ENCODE measurements at places on chromosomes 1 and 21.
A peak's percentile ranks its signal among the peaks of the same experiment; 100 is the strongest.

DNA sequence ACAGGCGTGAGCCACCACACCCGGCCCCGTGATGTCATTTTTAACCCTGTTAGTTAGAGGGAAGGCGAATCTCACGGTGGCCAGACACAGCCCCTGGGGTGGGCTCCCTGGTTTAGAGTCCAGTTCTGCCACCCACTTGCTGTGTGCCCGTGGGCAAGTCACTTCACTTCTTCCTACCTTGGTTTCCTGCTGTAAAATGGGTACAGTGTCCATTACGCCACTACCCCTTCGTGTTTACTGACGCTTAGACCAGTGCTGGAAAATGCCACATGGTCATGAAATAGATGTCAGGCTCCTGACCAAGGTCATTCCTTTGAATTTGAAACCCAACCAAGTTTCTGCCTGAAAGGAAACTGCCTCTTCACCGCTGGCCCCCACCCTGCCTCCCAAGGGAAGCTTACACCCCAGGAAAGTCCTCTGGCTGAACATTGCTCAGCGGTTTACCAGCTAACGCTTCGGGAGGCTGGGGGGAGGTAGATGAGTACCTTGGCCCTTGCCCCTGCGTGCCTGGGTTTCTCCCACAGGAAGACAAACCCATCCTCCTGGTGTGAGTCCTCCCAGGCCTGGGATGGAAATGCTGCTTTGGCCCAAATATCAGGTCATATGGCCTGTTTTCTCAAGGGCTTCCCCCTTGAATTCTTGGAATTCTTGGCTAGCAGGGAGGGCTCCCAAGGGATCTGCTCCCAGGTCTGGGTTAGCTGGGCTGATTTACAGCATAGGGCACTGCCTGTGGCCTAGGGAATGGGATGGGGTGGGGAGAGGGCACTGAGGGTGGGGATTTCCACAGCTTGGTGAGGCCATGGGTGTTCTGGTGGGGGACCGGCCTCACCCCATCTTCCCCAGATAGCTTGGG is 7.6 kb upstream of the AADACL4 start:
- DNase-seq: no peak

DNA sequence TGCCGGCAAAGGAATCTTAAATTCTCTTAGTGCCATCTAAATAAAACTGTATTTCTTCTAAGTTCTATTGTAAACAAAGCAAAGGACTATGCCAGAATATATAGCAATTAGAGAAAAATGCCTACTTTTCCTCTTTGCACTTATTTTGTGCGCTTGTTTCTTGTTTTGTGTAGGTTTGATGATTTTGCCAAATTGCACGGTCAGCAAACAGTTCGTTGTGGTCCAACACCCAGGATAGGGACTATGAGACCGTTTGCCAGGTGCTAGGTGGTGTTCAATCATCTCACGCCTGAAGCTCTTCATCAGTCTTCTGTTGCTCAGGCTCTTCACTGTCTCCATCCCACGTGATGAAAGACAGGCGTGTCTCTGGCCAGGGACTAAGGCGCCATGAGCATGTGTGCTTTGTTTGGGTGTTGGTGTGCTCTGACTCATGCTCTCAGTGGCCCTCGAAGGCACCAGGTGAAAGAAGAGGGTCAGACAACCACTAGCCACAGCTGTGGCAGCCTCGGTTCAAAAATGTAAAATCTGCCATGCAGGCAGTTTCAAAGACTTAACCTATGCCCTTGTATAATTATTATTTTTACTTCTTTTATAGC is 36.9 kb upstream of the KCNE1 start:
- no peak for DNase-seq

DNA sequence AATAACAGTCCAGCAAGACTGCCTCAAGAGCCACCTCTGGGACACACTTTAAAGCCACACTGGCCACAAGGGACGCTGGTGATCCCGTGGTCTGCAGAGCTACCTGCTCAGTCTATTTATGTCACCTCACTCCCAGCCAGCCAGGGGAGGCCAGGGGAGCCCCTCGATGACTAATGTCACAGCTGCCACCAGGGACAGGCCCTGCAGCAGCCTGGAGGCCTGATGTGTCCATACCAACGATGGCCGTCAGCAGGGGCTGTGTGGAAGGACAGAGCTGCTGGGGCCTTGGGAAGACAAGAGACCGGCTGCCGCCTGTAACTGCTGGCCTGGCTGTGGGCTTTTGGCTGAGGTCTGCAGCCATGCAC is 71.0 kb downstream of the SIK1 start:
- DNase-seq: no peak

DNA sequence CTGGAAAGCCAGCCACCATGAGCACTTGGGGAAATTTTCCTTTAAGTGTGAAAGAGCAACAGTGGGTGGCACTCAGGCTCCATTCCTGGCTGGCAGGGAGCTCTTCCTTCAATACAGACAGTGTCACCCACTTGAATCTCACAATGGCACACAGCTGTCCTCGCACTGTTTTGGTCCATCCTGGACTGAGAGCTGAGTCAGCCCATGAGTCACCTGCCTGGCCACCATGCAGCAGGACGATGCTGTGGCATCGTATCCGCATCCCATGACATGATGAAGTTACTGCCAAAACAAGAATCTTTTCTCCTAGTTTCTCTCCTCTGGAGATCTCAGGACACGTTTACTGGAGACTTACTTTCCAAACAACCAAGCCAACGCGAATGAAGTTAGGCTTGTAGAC is 6.0 kb downstream of the TMPRSS2 start:
- DNase-seq: no peak

DNA sequence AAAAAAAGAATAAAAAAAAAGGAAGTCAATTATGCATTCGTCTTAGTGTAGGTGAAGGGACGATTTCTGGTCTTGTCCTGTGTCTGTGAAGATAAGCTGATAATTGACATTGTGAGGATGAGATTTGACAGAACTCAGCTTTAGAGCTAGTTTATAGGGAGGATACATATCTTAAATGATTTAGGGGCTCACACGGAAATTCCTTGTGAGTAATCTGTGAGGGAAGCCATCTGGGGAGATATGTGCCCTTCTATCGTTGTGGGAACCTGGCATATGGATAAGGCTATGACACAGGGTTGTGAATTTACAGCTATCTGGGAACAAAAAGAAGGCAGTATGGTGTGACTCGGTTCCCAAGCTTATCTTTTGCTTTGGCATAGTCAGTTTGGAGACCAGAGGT is 71.1 kb downstream of the RABGAP1L start:
- DNase-seq: no peak

- no peak for DNase-seq
Observed at GRCh38 chr1:185438936-185439335, 121.9 kb upstream of the IVNS1ABP start.

GRCh38 chr1:83961571-83962295 is 37.2 kb downstream of the TTLL7 start:
- DNase-seq: no peak

- no peak for DNase-seq
Observed at GRCh38 chr21:21688889-21689288, 690.7 kb downstream of the NCAM2 start.

DNA sequence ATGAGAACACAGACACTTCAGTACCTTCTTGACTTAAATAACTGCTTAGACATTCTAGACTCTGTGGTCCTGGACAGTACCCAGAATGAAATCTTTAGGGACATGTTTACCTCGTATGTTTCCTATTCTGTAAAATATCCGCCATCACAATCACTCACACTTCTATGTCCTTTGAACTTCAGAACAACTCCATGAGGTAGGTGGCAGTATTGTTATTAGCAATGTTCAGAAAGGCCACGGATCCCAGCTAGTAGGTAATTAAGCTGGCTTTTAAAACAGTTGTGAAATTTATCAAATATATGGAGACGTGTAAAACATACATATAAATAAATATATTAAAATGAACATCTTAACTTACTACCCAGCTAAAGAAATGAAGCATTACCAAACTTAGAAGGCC is 83.4 kb downstream of the CACHD1 start:
- DNase-seq: no peak

DNA sequence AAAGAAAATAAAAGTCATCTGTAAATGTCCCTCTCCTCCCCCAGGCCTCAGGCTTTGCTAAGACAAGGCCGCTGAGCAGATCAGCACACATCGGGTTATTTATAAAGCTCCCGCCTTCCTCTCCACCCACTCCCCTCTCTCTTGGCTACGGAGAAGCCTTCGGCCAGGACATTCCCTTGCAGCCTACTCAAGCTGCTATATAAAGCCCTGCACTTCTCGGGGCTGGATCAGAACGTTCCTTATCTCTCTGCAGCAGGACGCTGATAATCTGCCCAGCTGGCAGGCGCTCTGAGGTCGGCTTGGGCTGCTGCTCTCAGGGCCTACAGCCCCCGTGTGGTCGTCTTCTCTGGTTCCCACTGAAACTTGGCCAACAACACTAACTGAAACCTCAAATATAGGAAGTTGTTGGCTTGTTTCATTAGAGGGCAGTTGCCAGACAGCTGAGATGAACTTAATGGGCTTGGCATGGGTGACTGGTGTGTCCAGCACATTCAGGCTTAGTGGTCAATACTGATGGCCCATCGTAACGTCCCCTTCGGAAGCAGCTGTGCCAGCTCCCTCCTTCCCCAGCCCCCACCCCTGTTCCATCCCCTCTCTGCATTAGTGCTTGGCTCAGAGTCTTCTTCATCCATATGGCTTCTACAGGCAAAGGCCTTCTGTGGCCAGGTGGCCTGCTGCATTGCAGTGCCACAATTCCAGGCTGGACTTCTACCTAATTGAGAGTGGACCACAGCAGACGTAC is 64.6 kb downstream of the IER5 start:
- DNase-seq: no peak

GRCh38 chr1:194230351-194231144 is 1044.1 kb upstream of the B3GALT2 start:
- no peak for DNase-seq

- DNase-seq: peak; percentile 63
Observed at GRCh38 chr1:203271018-203271743, 34.1 kb upstream of the BTG2 start.

DNA sequence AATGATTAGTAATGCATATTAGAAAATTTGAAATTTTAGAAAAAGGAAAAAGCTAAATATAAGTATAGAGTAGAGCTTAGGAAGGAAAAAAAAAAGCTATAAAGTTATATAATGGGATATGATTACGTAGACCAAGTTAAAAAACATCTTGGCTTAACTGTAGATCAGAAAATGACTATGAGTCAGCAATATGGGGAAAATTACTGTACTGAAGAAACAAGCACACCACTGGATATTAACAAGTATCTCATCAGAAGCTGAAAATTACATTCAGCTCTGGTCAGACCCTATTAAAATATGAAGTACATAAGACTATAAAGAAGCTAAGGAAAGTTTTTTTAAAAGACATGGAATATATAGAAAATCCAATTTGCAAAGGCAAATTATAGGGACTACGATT is 19.5 kb downstream of the DNAJC8 start:
- no peak for DNase-seq

DNA sequence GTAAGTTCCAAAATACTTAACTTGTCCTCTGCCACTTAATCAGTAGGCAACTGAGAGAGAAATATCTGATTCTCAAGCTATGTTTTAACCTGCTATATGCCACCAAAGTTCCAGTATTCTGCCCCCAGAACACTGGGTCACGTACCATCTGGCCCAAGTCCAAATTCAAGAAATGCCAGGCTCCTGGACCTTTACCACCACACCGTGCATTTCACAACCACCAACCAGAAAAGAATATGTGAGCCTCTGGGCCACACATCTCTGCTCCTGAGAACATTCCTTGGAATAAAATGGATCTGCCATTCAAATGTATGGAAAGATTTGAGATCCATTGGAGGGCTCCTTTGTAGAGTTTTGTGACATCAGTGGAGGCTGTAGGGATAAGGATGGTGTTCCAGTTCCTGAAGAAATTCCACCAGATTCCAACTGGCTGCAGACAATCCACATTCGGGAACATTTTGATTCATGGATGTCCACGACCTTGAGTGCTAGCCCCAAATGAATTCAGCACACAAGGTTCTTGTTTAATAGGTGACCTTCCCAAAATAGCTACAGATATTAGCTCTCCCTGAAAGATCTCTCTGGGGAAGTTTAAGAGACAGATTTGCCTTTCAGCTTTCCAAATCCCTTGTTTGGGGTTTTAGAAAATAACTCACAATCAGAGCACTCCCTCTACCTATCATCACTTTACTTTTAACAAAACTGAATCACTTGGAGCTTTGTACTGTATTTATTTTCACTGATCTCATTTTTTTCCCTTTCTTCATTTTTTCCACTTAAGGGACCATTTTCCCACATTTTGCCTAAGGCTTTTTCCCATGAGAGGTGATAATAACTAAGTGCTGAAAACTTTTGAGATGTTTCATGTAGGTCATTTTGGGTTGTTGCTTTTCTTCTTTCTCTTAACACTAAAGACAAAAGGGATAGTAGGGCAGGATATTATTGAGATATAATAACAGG is 128.4 kb upstream of the ZC3H11B start:
- DNase-seq: no peak

DNA sequence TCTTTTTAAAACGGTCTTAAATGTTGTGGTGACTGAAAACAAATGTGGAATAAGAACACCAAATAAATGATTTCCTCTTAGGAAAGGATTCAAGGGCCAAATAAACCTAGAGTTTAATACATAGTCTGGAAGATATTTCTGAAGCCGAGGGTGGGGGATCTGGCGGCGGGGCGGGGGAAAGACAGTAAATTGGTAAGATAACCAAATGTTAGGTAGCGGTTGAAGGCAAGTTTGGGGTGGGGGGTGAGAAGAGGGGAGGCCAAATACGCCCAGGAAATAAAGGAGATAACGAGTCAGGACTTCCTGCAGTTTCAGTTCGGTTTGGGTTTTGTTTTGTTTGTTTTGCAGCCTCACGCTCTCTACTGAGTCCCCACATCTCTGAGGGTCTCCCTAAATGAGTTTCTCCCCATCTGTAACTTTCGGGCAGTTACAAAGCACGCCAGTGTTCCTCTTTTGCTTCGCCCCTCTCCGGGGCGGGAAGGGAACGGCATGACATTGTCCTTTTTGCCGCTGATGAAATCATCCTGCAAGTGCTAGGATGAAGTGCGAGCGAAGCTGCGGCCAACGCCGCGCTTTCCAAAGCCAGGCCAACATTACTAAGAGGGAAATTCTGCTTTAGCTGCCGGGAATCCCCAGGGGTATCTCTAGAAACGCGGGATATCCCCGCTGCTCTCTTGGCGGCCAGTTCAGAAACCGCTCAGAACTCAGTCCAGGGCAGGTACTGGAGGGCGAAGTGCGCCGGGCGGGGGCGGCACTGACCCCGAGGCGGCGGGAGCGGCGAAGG is 844 bp downstream of the NIBAN1 start:
- peak; percentile 31 for DNase-seq

Measured in stimulated activated CD4-positive, alpha-beta T cell treated with anti-CD3 and anti-CD28 coated beads, TNF-alpha, amount 100 ng/mL, for 24 hours (primary cell).